ENCODE measurements at places on chromosomes 7 and 10. TPM values are rescaled to one million over a fixed set of nuclear protein-coding genes. Genes with fewer than 3 reads are reported as not detected.

CDNF gene
- total RNA-seq: 0.67 TPM

- peaks cover 6% of the 10 kb centered on the region for H3K27me3 ChIP-seq
- no peaks in the 10 kb centered on the region for H3K4me1 ChIP-seq
- no peak overlapping the region for H3K27ac ChIP-seq
- no peak overlapping the region for H3K4me3 ChIP-seq
- DNase-seq: no peak
Measured at GRCh38 chr7:108109221-108109908, 20.8 kb downstream of the LAMB4 start.

BAIAP2L1 gene
- total RNA-seq: 1.9 TPM

GRCh38 chr7:106216923-106217542 lies 67.8 kb downstream of the NAMPT start:
- no peak overlapping the region for H3K27ac ChIP-seq
- no peak for DNase-seq
- H3K36me3 ChIP-seq: no peaks in the 10 kb centered on the region
- peaks cover 31% of the 10 kb centered on the region for H3K27me3 ChIP-seq
- no peaks in the 10 kb centered on the region for H3K4me1 ChIP-seq
- no peak overlapping the region for H3K4me3 ChIP-seq

ZNF488 gene
- 1.7 TPM for total RNA-seq

TMEM184A gene
- total RNA-seq: 0.23 TPM

RELN gene
- total RNA-seq: not detected

GRCh38 chr10:97907830-97908229 lies 58.2 kb downstream of the GOLGA7B start:
- H3K4me3 ChIP-seq: no peak overlapping the region
- no peaks in the 10 kb centered on the region for H3K36me3 ChIP-seq
- no peak for DNase-seq
- H3K27ac ChIP-seq: no peak overlapping the region
- H3K4me1 ChIP-seq: no peaks in the 10 kb centered on the region
- peaks cover 4% of the 10 kb centered on the region for H3K27me3 ChIP-seq

DNA sequence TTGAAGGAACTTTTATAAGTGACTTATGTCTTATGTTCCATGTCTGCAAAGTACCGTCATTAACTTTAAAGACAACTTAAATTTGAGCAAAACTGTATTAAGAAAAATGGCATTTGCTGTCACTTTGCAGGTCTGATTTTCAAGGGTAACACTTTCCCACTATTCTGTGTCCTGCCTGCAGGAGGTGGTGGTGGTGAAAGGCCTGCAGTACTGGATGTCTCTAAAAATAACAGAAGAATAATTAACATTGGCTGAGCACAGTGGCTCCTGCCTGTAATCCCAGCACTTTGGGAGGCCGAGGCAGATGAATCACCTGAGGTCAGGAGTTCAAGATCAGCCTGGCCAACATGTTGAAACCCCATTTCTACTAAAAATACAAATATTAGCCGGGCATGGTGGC lies 13.2 kb upstream of the PTER start:
- H3K4me1 ChIP-seq: no peaks in the 10 kb centered on the region
- H3K4me3 ChIP-seq: no peak overlapping the region

- H3K36me3 ChIP-seq: no peaks in the 10 kb centered on the region
- no peak overlapping the region for H3K27ac ChIP-seq
- H3K27me3 ChIP-seq: peaks cover 1% of the 10 kb centered on the region
- no peak for DNase-seq
- H3K4me1 ChIP-seq: no peaks in the 10 kb centered on the region
Measured at GRCh38 chr7:108662783-108663362, 93.2 kb downstream of the DNAJB9 start.

DNA sequence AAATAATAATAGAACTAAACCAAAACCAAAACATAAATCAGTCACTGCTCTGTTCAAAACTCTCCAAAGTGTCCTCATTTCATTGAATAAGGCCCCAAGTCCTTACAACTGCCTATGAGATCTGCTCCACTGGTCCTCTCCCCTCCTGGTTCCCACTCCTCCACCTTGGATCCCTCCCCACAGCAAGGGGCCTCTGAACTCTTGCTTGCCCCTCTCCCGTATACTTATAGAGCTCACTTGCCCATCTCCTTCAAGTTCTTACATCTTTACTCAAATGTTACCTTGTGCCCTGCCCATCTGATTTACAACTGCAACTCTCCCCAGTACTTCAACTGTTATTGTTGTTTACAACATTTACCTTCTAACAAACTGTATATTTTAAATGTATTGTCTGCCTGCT lies 819 bp downstream of the POLD2 start:
- H3K27me3 ChIP-seq: peaks cover 10% of the 10 kb centered on the region
- H3K4me3 ChIP-seq: peak overlapping the region; percentile 86
- peak overlapping the region; percentile 62 for H3K27ac ChIP-seq

- no peaks in the 10 kb centered on the region for H3K27me3 ChIP-seq
- no peak overlapping the region for H3K27ac ChIP-seq
- peaks cover 29% of the 10 kb centered on the region for H3K4me1 ChIP-seq
- DNase-seq: peak; percentile 63
Measured at GRCh38 chr10:45464958-45465567, 91.0 kb downstream of the ALOX5 start.

DNA sequence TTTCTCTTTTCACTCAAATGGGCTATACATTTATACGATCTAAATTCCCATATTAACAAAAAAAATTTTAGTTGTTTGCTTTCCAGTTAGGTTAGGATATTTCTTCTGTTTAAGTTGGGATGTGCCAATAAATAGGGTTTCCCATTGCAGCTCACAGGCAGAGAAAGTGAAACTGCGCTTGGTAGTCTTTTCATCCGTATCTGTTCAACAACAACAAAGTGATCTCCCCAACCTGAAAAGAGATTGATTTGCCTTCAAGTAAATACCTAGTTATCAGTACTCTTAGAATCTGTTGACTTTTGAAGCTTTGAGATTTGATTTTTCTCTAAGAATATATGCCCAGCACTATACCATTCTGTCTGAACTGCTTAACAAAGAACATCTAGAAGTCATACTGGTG lies 143.4 kb downstream of the DYNC1I1 start:
- H3K4me3 ChIP-seq: no peak overlapping the region
- peaks cover 15% of the 10 kb centered on the region for H3K27me3 ChIP-seq
- H3K4me1 ChIP-seq: peaks cover 5% of the 10 kb centered on the region

DNA sequence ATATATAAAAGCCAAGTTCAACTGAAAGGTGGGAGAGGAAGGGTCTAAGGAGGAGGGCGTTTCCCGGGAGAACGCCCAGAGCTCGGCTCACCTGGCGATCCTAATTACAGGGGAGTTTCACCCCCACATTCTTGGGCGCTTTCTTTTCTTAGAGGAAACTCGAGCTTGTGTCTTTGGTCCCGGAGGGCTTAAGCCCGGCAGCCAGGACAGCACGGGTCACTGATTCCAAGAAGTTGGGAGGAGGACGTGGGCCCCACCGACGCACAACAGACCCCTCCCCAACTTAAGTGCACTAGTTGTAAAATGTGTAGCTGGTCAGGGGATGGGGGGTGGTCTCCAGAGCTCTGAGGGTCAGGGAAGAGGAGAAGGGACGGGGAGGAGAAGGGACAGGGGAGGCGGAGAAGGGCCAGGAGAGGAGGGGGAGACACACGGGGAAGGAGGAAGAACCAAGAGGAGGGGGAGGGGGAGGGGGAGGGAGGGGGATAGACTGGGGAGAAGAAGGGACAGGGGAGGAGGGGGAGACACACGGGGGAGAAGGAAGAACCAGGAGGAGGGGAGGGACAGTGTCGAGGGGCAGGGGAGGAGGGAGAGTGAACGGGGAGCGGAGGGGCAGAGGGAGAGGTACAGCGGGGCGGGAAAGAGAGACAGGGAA lies 874 bp downstream of the BAIAP2L1 start:
- H3K4me1 ChIP-seq: peaks cover 2% of the 10 kb centered on the region
- peak overlapping the region; percentile 60 for H3K4me3 ChIP-seq
- peaks cover 15% of the 10 kb centered on the region for H3K27me3 ChIP-seq
- H3K27ac ChIP-seq: peak overlapping the region; percentile 50
- DNase-seq: no peak

DNA sequence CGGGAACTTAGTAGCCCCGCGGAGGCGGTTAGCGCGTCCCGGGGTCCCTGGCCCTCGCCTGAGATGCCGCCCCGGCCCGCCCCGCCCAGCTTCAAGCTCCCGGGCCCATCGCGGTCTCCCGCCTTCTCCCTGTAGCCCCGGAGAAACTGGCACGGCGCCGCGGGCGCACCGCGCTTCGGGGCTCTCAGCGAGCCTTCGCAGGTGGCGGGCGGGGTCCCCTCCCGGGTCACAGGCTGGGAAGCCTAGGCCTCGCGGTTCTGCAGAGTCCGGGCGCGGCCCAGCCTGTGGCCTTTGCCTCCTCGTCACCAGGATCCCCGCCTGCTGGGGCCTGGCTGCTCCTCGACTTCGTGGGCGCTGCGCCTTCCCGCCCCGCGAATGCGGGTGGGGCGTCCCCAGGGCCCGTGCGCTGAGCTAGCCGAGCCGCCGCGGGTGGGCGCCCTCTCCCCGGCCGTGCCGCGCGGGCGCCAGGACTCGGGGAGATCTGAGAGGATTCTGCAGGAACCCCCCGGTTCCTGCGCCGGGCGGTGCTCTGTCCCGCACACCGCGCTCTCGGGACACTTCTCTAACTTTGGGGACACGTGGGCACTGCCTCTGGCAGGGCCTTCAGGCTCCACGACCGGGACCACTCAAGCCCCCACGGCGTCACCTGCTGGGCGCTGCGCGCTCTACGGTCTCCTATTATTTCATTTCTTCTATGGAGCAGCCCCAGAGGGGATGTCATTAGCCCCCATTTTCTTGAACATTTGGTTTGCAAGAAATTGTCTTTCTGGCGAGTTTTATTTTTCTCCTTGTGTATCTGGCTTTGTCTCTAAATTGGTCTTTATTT lies 682 bp upstream of the RGS10 start:
- DNase-seq: peak; percentile 52
- H3K27ac ChIP-seq: peak overlapping the region; percentile 86
- peaks cover 18% of the 10 kb centered on the region for H3K27me3 ChIP-seq
- H3K4me3 ChIP-seq: peak overlapping the region; percentile 88
- H3K36me3 ChIP-seq: peaks cover 23% of the 10 kb centered on the region

DNA sequence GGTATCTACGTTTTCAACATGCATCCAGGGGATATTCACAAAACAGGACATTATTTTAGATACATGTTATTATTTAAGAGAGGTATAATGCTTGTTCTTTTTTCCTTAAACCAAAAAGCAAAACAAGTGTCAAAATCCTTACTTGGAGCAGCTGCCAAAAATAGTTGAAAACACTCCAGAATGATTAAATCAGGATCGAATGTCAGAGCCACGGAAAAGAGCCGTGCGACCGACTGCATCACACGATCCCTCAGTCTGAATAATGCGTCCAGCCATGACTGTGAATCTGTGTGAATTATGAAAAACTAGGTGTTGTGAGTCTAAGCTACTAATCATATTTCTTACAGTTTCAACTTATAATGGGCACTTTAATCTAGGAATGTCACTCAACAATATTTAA lies 126.0 kb downstream of the PARD3 start:
- no peak overlapping the region for H3K27ac ChIP-seq
- H3K36me3 ChIP-seq: no peaks in the 10 kb centered on the region
- H3K4me1 ChIP-seq: no peaks in the 10 kb centered on the region
- H3K4me3 ChIP-seq: no peak overlapping the region
- DNase-seq: no peak
- H3K27me3 ChIP-seq: peaks cover 4% of the 10 kb centered on the region

DNA sequence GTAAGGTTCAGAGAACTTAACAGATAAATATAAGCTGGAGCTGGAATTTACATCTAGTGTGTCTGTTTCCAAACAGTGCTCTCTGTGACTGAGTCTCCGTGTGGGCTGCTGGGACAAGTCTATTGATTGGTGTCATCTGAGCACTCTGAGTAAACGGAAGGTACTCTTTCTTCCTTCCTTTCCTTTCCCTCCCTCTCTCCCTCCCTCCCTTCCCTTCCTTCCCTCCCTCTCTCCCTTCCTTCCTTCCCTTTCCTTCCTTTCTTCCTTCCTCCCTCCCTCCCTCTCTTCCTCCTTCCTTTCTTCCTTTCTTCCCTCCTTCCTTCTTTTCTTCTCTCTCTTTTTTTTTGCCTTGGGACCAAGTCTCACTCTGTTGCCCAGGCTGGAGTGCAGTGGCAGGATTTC lies 61.8 kb downstream of the ANKRD61 start:
- no peak overlapping the region for H3K4me3 ChIP-seq
- H3K27me3 ChIP-seq: peaks cover 27% of the 10 kb centered on the region
- H3K36me3 ChIP-seq: no peaks in the 10 kb centered on the region
- no peak for DNase-seq
- H3K4me1 ChIP-seq: no peaks in the 10 kb centered on the region
- no peak overlapping the region for H3K27ac ChIP-seq

DNA sequence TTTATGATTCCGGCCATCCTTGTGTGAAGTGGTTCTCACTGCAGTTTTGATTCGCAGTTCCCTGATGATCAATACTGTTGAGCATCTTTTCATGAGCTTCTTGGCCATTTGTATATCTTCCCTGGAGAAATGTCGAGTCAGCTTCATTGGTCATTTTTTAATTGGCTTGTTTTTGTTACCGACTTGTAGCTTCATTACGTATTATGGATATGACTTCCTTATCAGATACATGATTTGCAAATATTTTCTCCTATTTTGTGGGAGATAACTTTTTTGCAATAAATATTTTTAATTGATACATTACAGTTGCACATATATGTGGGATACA lies 27.4 kb upstream of the TPK1 start:
- DNase-seq: no peak
- no peaks in the 10 kb centered on the region for H3K4me1 ChIP-seq
- H3K27ac ChIP-seq: no peak overlapping the region
- no peak overlapping the region for H3K4me3 ChIP-seq
- no peaks in the 10 kb centered on the region for H3K36me3 ChIP-seq
- peaks cover 2% of the 10 kb centered on the region for H3K27me3 ChIP-seq

KCNK18 gene
- total RNA-seq: not detected

TMEM213 gene
- not detected for total RNA-seq

GRCh38 chr10:78260141-78260540 lies 226.5 kb downstream of the RPS24 start:
- peaks cover 3% of the 10 kb centered on the region for H3K4me1 ChIP-seq
- H3K27ac ChIP-seq: no peak overlapping the region
- no peak for DNase-seq
- H3K4me3 ChIP-seq: no peak overlapping the region

GRCh38 chr7:66591799-66592596 lies 36.7 kb upstream of the KCTD7 start:
- H3K27me3 ChIP-seq: no peaks in the 10 kb centered on the region
- DNase-seq: peak; percentile 85
- peak overlapping the region; percentile 85 for H3K27ac ChIP-seq

MSS51 gene
- 2.6 TPM for total RNA-seq

DNA sequence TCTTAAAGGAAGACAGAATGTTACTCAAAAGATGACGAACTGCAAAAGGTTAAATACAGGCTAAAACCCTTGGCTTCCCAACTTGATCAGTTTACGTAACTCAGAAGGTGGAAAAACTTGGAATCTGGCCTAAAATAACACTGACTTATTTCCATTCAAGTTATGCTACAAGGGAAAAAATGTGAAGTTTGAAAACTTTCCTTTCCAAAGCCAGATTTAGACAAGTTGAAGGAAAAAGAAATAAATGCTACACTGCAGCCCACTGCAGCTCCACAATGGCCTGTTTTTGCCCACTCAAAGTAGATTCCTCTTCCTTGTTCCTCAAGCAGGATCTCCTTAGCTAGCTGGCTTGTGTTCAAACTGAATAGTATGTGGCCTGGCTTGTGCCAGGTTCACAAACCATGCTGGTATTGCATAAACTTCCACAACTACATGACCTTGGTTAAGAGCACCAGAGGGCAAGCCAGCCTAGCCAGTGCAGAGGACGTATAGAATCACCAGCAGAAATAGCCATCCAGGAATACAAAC lies 166.2 kb downstream of the CPEB3 start:
- no peaks in the 10 kb centered on the region for H3K36me3 ChIP-seq
- no peaks in the 10 kb centered on the region for H3K27me3 ChIP-seq

POM121C gene
- total RNA-seq: 87.7 TPM
